Fibroblast of skin of left quadriceps (primary cell): ENCODE measurements at places on chromosomes 3 and 15.

DNA sequence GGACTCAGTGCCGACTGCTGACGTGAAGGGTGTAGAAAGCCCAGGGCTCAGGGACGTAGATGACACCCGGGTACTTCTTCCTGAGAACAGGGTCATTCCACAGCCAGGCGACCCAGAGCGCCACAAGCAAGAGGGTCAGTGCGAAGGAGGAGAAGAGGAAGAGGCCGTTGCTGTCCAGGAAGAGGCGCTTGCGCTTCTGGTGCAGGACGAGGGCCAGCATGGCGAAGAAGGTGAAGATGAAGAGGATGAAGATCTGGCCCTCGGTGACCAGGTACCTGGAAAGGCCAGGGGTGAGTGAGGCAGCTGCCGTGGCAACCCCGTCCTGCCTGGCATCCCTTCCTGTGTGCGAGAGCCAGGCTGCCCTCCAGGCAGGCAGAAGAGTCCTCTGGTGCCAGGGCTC, 3.0 kb upstream of the CALML4 start:
- no peak for DNase-seq

GRCh38 chr15:40873694-40874561, at the start of gene RHOV:
Gene RHOV (minus strand): TSS chr15:40874234. CDS start chr15:40874139, 95 bp downstream.
- no peak for DNase-seq

GRCh38 chr15:91867581-91868026, 14.1 kb downstream of the SLCO3A1 start:
- no peak for DNase-seq

- DNase-seq, result peak; percentile 61
Observed at GRCh38 chr3:146817704-146818103, 212.6 kb upstream of the PLSCR5 start.

DNA sequence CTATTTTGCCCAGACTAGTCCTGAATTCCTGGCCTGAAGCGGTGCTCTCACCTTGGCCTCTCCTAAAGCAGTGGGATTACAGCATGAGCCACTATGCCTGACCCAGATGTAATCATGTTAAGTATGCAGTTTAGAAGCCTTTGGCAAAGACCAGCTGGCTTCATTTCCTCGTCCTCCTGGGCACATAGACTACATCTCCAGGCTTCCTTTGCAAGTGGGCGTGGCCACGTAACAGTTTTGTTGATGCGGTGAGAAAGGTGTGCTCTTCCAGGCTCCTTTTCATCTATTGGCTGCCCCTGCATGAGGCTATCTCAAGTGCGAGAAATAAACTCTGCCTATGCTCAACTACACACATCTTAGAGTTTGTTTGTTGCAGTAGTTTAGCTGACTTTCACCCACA, 13.0 kb downstream of the SV2B start:
- no peak for DNase-seq

GRCh38 chr3:52200981-52201679, 3.2 kb downstream of the ALAS1 start:
- no peak for DNase-seq

DNA sequence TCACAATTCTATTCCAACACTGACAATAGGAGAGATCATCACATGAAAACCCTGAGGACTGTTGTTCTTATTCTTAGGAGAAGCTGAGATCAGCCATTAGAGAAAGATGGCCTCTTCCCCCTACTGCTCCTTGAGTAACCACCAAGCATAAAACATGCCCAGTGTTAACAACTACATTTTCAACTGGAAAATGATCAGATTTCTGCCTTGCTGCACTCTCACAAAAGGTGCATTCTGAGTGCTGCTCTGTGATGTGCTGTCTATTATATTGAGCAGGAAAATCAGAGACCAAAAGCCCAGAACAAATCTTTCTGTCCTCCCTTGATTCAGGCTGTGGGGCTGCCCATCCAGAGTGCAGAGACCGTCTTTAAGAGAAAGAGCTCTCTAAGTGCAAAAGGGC, 304.6 kb upstream of the TRIM42 start:
- DNase-seq, result no peak

- DNase-seq, result no peak
Observed at GRCh38 chr15:30896211-30896606, 7.5 kb upstream of the FAN1 start.

DNA sequence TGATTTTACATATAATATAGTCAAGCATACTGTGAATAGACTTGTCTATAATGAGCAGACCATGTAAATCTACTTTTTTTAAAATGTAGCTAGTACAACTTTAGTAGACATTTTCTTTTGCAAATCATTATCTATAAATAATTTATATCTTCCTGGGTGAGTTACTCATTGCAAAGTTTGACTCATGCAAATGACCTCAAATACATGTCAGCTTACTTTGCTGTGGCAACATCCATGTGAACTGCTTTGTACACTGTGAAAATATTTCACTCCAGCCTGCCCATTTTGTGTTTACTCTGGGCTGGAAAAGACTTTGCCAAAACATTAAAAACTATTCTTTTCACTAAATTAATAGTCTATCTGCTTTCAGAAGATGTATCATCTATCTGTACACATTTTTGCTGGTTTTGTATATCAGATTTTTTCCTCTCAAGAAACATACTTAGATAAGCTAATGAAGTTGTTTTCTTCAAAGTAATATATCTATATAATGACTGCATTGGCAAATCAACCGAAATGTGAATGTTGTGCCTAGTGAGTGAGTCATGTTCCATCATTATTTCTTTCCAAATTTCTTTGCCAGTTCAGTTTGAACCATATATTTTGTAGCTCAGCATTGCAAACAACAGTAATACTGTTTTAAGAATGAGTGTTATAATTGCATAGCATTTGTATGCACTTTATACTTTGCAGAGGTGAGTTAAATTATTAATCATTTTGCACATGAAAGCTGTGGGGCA, 26.5 kb downstream of the IGSF10 start:
- DNase-seq, result peak; percentile 68

GRCh38 chr3:113254171-113254947, 43.0 kb downstream of the BOC start:
- no peak for DNase-seq

- no peak for DNase-seq
Observed at GRCh38 chr15:24777307-24777706, 101.7 kb downstream of the NPAP1 start.

DNA sequence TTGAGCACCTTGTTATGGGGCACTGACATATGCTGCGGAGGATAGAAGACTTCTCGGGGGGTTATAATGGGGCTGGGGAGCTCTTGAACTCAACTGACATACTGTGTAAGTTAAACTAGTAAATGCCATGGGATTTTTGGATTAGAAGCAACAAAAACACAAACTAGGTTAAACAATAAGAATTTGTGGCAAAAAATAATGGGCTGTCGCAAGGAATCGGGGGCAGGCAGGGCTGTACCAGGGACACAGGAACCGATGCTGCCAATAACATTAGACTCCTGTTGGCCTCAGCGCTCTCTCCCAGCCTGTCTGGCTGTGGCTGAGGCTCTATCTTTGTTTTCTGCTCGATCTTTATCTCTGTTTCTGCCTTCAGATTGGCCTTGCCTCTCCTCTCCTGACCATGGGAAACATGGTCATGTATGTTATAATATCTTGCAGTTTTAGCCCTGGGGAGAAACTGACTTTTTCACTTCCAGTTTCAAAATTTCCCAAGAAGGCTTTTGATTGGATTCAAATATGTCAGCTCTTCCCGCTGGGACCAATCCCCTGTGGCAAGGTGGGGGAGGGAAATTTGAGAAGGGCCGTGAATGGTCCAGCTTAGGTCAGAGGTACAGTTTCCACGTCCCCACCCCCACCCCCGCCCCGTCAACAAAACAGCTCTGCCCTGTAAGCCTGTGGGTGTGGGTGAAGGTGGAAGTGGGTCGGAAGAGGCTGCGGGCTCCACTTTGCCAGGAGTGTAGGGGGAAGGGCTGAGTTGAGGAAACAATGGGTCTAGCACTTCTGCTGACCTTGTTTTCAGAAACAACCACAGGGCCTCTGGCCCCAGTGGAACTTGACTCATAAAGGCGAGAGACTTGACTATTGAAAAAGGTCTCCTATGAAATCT, 161.1 kb upstream of the TBL1XR1 start:
- DNase-seq, result no peak

GRCh38 chr3:106423321-106424225, 554.8 kb upstream of the CBLB start:
- no peak for DNase-seq

DNA sequence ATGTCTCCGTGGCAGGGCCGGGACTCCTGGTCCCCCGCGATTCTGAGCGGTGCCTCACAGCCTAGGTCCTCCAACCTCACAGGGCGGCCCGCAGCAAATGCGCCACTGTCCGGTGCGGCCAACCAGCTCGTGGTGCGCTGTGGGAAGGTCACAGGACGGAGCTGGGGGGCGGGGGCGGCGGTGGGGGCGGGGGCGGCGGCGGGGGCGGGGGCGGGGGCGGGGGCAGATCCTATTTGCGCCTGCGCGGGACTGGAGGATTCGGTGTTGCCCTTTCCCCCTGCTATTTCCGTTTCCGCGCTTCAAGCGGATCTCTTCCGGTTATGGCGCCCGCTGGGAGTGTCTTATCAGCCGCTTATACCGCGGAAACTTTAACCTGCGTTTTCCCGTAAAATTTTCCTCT, 106.7 kb upstream of the SNRPN start:
- peak; percentile 32 for DNase-seq

DNA sequence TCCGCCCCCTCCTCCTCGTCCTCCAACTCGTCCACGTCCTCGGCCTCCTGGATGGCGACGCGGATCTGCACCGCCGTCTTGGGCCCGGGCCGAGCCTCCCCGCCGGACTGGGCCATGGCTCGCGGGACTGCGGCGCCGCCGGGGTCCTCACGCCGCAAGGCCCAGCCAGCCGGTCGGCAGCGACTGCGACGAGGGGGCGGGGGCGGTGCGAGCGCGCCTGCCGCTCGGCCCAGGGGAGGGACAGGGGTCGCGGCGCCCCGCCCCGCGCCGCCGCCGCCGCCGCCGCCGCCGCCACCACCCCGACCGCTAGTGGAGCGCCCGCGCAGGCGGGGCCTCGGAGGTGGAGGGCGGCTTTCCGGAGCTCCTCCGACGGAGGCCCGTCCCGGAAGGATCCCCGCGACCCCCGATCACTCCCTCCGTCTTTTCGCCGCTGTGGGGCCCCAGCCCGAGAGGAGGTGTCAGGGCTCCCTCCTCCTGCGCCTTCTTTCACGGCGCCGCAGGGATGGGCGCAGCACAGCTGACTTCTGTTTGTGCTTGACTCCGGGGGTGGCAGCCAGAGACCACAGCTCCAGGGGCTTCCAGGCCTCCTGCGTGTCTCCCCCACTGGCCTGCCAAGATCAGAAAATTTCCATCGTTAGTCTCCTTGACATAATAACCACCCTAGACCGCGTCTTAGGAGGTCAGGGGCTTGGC, at the start of gene LARP6:
Gene LARP6 (minus strand): TSS at position 185 of the 693 bp plus-strand sequence. CDS start 69 bp downstream, at position 116.
- DNase-seq, result no peak

DNA sequence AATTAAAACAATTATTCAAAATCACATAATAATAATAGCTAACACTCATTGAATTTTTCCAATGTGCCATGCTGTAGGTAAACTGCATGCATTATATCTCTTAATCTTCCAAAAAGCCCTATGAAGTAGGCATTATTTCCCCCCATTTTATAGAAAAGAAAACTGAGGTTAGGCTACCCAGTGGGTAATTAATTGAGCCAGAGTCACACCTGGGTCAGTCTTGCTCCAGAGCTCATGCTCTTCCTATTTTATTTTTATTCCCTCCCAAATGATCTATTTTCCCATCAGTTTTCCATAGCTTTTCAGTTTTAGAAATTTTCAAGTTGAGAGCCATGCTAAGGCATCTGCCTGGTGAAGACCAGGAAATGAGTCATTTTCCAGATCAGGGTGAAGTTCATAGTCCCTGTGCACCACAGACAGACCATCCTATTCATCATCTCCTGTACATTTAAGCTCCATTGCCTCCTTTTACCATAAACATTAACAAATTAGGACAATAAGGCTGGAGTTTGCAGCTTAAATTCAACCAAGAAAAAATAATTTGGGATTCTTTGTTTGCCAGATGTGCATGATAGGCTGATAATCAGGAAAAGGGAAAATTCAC, 417.3 kb downstream of the OTOL1 start:
- peak; percentile 29 for DNase-seq

GRCh38 chr15:77637851-77638692, 5.4 kb upstream of the LINGO1 start:
- DNase-seq, result no peak

GRCh38 chr15:100860829-100861510, 18.7 kb upstream of the ALDH1A3 start:
- DNase-seq, result no peak

- DNase-seq, result no peak
Observed at GRCh38 chr3:162721736-162722135, 1225.1 kb downstream of the OTOL1 start.

DNA sequence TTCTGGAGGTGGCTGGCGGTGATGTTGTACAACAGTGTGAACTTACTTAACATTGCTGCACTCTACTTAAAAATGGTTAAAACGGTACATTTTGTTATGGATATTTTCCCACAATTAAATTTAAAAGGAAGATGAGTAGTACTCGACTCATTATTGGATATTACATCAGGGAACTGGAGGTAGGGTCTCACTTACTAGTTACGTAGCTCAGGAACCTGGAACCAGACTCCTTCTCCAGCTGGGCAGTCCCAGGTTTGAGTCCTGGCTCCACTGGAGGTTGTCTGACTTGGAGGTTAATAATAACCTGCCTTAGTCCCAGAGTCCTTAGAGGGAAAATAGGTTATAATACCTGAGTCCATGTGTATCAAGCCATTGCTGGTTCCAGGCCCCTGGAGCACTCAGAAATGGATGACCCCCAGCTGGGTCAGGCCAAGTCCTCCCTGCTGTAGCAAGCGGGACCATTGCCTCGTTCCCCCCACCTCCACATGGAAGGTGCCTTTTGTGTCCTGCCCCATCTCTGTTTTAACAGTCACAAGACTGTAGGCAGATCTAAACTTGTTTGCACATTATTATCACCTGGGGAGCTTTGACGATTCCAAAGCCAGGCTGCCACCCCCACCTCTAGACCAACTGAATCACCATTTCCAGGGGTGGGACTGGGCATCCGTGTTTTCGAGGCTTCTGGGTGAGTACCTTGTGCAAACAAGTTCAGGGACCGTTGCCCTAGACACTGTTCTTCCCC, 126.6 kb downstream of the IGF1R start:
- no peak for DNase-seq

GRCh38 chr15:67108122-67108961, 42.9 kb downstream of the SMAD3 start:
- no peak for DNase-seq

DNA sequence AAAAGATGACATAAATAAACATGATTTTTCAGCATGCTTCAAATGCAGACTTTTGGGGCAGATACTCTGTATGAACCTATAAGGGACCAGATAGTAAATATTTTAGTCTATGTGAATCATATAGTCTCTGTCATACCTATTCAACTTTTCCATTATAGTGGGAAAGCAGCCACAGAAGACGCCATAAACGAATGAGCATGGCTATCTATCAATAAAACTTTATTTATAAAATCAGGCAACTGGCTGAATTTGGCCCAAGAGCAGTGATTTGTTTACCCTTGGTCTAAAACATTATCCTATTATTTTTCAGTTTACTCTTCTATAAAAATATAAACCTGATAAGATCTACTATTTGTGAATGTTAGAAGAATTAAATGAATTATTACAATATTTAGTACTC, 25.9 kb upstream of the VEPH1 start:
- DNase-seq, result no peak

DNA sequence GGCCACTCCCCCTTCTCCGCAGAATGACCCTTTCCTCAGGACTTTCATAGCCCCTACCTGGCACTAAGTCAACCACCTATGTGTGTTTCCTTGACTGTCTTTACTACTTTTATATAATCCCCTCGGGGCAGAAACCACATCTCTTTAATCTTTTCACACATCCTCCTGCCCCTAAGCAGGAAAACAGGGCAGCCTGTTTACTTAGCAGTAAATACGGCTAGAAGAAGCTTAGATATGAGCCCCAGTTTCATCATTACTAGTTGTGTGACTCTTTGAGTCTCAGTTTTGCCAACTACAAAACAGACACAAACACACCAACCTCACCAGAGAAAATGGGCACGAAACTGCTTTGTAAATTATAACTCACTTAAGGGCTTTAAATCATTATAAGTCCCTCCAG, 98.3 kb downstream of the CYP19A1 start:
- no peak for DNase-seq
